ENCODE measurements at places on chromosomes 12 and 14.

- DNase-seq, result no peak
These were observed 78.2 kb upstream of the PTGDR start for GRCh38 chr14:52189325-52189724.

DNA sequence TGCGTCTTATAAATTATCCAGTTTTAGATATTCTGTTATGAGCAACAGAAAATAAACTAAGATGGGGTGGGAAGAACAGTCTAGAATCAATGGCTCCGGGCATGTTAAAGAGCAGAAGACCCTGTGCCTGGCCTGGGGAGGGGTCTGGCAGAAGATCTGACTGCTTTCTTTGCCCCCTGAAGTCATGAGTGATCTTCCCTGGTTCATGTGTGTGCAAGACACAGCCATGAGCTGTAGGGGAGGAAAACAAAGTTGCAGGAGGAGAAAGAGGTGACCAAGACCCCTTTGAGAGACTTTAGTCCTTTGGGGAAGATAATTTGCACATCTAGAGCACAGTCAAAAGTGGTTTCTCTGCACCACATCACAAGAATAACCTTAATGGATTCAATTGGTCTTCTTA is 4.8 kb downstream of the LACRT start:
- DNase-seq, result no peak

GRCh38 chr14:92391726-92392125 is 68.8 kb downstream of the SLC24A4 start:
- no peak for DNase-seq

DNA sequence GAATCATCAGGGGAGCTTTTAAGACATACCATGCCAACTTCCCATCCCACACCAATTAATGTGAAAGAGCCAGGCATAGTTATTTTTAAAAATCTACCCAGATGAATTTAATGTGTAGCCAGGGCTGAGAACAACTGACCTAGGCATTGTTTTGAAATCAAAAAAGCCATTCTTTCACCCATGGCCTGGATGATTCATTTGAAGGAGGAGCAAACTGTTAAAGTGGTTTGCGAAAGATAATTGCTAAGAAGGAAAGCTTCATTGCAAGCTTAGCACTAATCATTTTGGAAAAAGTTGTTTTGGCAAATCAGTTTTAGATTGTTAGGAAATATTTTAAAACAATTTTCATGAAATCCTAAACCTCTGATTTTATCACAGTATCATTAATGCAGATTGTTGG is 2.1 kb upstream of the GTSF1 start:
- no peak for DNase-seq

GRCh38 chr12:98738002-98738401 is 92.9 kb downstream of the APAF1 start:
- no peak for DNase-seq

GRCh38 chr12:88325816-88326189 is 183.7 kb downstream of the TMTC3 start:
- DNase-seq, result no peak
